Endothelial cell of umbilical vein (primary cell): ENCODE measurements at places on chromosomes 2 and 18.

- no peaks in the 10 kb centered on the region for H3K4me1 ChIP-seq
- H3K27ac ChIP-seq: no peak overlapping the region
- no peaks in the 10 kb centered on the region for H3K36me3 ChIP-seq
These were observed 51.1 kb downstream of the AP1S3 start for GRCh38 chr2:223786236-223786635.

- H3K4me3 ChIP-seq: no peak overlapping the region
- H3K27me3 ChIP-seq: no peaks in the 10 kb centered on the region
- no peaks in the 10 kb centered on the region for H3K36me3 ChIP-seq
- no peak for DNase-seq
These were observed 68.9 kb upstream of the CAB39 start for GRCh38 chr2:230643576-230644291.

- no peak overlapping the region for H3K27ac ChIP-seq
- H3K4me3 ChIP-seq: no peak overlapping the region
- H3K27me3 ChIP-seq: no peaks in the 10 kb centered on the region
- DNase-seq: no peak
- H3K4me1 ChIP-seq: no peaks in the 10 kb centered on the region
These were observed 530.7 kb downstream of the CBLN2 start for GRCh38 chr18:72013427-72013850.

DNA sequence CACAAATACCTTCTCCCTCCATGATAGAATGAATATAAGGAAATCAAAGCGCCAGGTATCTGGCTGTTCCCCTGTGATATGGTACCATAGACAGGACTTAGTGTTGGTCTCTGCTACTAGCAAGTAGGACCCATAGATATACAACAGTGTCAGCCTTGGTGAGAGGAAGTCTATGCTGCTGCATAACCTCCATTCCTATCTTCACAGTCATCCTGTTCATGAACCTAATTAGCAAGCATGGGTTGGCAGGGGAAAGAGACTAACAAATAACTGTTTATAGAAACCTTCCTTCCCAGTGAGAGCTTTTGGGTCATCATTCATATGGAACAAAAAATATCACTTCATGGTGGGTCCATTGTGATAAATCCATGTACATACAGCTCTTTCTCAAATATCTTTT is 188.9 kb upstream of the FAM98A start:
- H3K36me3 ChIP-seq: no peaks in the 10 kb centered on the region
- DNase-seq: no peak
- H3K4me1 ChIP-seq: no peaks in the 10 kb centered on the region
- no peaks in the 10 kb centered on the region for H3K27me3 ChIP-seq
- H3K27ac ChIP-seq: no peak overlapping the region
- no peak overlapping the region for H3K4me3 ChIP-seq

DNA sequence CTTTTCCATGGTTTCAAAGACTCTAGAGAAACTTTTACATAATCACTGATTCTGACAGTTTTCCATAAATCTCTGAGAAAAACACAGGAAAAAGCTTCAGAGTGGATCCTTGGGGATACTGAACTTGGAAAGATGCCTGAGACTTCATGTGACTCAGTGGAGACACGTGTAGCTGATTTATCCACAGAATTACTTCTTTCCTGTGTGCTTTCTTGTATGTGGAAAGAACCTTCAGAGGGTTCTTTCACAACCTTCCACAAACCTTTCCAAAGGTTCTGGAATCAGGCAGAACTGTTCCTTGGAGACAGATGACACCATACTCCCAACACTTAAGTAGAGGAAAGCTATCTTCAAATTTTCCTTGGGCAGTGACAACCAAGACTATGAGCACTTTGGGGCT is 207.2 kb downstream of the RND3 start:
- no peaks in the 10 kb centered on the region for H3K4me1 ChIP-seq
- no peaks in the 10 kb centered on the region for H3K27me3 ChIP-seq
- DNase-seq: peak; percentile 78
- H3K4me3 ChIP-seq: no peak overlapping the region
- H3K27ac ChIP-seq: no peak overlapping the region

DNA sequence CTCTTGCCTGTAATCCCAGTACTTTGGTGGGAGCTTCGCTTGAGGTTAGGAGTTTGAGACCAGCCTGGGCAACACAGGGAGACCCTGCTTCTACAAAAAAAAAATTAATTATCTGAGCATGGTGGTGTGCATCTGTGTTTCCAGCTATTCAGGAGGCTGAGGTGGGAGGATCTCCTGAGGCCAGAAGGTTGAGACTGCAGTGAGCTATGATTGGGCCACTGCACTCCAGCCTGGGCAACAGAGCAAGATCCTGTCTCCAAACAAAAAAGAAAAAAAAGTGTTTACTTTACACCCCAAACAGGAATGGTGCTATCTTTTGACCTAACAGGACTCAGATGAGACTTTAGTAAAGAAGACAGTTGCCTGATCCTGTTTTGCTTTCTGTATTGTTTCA is 35.6 kb downstream of the MAL start:
- H3K27ac ChIP-seq: no peak overlapping the region
- H3K36me3 ChIP-seq: no peaks in the 10 kb centered on the region
- no peaks in the 10 kb centered on the region for H3K27me3 ChIP-seq

DNA sequence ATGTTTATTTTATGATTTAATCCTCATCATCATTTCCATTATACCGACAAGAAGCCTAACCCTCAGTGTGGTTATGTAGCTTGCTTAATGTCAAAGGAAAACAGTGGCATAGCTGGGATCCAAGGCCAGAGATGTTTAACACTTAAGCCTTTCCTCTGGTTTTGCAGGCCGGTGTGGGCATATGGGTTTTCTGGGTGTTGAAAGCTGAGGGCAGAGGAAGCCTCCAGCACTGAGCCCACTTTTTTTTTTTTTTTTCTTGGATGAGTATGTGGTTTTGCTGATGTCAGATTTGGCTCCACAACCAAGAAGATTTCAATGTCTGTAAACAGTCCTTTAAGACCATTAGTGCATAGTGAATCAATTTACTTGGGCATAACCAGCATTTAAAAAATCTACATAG is 41.3 kb downstream of the LHCGR start:
- no peak for DNase-seq

GRCh38 chr18:75350857-75351256 is 76.6 kb downstream of the SMIM21 start:
- no peak overlapping the region for H3K27ac ChIP-seq
- no peaks in the 10 kb centered on the region for H3K4me1 ChIP-seq
- H3K27me3 ChIP-seq: no peaks in the 10 kb centered on the region
- no peaks in the 10 kb centered on the region for H3K36me3 ChIP-seq
- H3K4me3 ChIP-seq: no peak overlapping the region
- no peak for DNase-seq

GRCh38 chr2:225041851-225042799 is at the start of gene DOCK10:
Gene DOCK10 (minus strand): TSS chr2:225042468. CDS start chr2:225042374, 94 bp downstream.
- no peaks in the 10 kb centered on the region for H3K36me3 ChIP-seq
- no peak within 1 kb of the TSS for H3K27ac ChIP-seq
- peak within 1 kb of the TSS; percentile 11 for H3K4me3 ChIP-seq
- DNase-seq: peak; percentile 17
- peaks cover 40% of the 10 kb centered on the region for H3K27me3 ChIP-seq
- peaks cover 6% of the 10 kb centered on the region for H3K4me1 ChIP-seq

GRCh38 chr2:27369471-27370025 is 590 bp downstream of the EIF2B4 start:
- DNase-seq: no peak
- no peaks in the 10 kb centered on the region for H3K27me3 ChIP-seq
- H3K4me1 ChIP-seq: peaks cover 14% of the 10 kb centered on the region
- peak overlapping the region; percentile 9 for H3K27ac ChIP-seq
- H3K4me3 ChIP-seq: peak overlapping the region; percentile 75

- no peak overlapping the region for H3K4me3 ChIP-seq
- no peaks in the 10 kb centered on the region for H3K36me3 ChIP-seq
- H3K4me1 ChIP-seq: no peaks in the 10 kb centered on the region
These were observed 19.5 kb upstream of the DCDC2C start for GRCh38 chr2:3683748-3684454.

DNA sequence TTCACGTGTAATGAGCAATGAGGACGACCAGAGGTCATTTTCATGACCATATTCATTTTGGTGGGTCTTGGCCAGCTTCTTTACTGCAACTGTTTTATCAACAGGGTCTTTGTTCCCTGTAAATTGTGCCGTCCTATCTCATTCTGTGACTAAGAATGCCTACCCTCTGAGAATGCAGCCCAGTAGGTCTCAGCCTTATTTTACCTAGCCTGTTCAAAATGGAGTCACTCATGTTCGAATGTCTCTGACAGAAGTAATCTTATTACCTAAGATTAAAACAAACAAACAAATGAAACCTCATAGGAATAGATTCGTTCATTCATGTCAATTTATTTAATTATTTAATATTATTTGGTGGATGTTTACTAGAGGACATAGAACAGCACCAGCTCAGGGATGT is 714.8 kb downstream of the ADCYAP1 start:
- DNase-seq: no peak
- no peaks in the 10 kb centered on the region for H3K27me3 ChIP-seq
- no peaks in the 10 kb centered on the region for H3K36me3 ChIP-seq

- no peaks in the 10 kb centered on the region for H3K27me3 ChIP-seq
- DNase-seq: no peak
- no peak overlapping the region for H3K27ac ChIP-seq
- H3K4me1 ChIP-seq: no peaks in the 10 kb centered on the region
These were observed 555.2 kb downstream of the CNTNAP5 start for GRCh38 chr2:124580263-124580662.

- no peaks in the 10 kb centered on the region for H3K36me3 ChIP-seq
- no peak for DNase-seq
- H3K27ac ChIP-seq: no peak overlapping the region
- no peaks in the 10 kb centered on the region for H3K4me1 ChIP-seq
These were observed 25.2 kb downstream of the MOCOS start for GRCh38 chr18:36212301-36213171.

GRCh38 chr2:160700021-160700814 is 206.6 kb upstream of the RBMS1 start:
- DNase-seq: peak; percentile 54
- H3K4me3 ChIP-seq: no peak overlapping the region
- H3K27me3 ChIP-seq: no peaks in the 10 kb centered on the region
- H3K36me3 ChIP-seq: no peaks in the 10 kb centered on the region
- H3K27ac ChIP-seq: no peak overlapping the region

DNA sequence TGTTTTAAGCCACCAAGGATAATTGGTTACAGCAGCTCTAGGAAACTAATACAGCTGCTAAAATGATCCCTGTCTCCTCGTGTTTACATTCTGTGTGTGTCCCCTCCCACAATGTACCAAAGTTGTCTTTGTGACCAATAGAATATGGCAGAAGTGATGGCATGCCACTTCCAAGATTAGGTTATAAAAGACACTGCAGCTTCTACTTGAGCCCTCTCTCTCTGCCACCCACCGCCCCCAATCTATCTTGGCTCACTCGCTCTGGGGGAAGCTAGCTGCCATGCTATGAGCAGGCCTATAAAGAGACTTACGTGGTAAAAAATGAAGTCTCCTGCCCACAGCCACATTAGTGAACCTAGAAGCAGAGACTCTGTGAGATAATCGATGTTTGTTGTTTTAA is 3.5 kb upstream of the IL1F10 start:
- no peak overlapping the region for H3K4me3 ChIP-seq
- H3K27ac ChIP-seq: no peak overlapping the region
- H3K36me3 ChIP-seq: no peaks in the 10 kb centered on the region
- H3K4me1 ChIP-seq: no peaks in the 10 kb centered on the region

GRCh38 chr2:167209784-167210183 is 321.5 kb downstream of the XIRP2 start:
- H3K27ac ChIP-seq: no peak overlapping the region
- DNase-seq: no peak
- no peaks in the 10 kb centered on the region for H3K27me3 ChIP-seq
- no peaks in the 10 kb centered on the region for H3K36me3 ChIP-seq
- H3K4me3 ChIP-seq: no peak overlapping the region

DNA sequence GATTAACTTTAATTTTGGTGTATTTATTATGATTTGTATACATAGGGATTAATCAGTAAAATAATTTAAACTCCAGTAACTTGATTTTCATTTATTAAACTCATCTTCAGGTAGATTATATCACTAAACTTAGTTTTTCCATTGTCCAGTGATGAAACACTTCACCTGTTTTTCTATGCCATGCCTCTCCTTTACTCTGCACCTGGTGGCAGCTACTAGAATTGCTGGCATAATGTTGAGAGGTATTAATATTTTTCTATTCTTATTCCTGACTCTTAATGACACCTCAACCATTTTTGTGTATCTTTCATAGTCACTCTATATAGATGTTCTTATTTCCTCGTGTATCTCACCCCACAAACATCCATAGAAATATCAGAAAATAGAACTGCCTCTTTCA is 940.3 kb upstream of the CRIM1 start:
- no peaks in the 10 kb centered on the region for H3K36me3 ChIP-seq
- H3K4me1 ChIP-seq: no peaks in the 10 kb centered on the region
- no peak overlapping the region for H3K27ac ChIP-seq
- H3K27me3 ChIP-seq: no peaks in the 10 kb centered on the region
- H3K4me3 ChIP-seq: no peak overlapping the region
- DNase-seq: no peak

GRCh38 chr2:179139506-179139905 is 89.6 kb upstream of the CCDC141 start:
- no peaks in the 10 kb centered on the region for H3K4me1 ChIP-seq
- no peak overlapping the region for H3K4me3 ChIP-seq
- no peak overlapping the region for H3K27ac ChIP-seq
- H3K36me3 ChIP-seq: no peaks in the 10 kb centered on the region
- H3K27me3 ChIP-seq: no peaks in the 10 kb centered on the region
- DNase-seq: no peak

- H3K27ac ChIP-seq: peak overlapping the region; percentile 100
- no peaks in the 10 kb centered on the region for H3K27me3 ChIP-seq
- H3K36me3 ChIP-seq: no peaks in the 10 kb centered on the region
These were observed 1.0 kb upstream of the HDAC4 start for GRCh38 chr2:239401881-239402233.

DNA sequence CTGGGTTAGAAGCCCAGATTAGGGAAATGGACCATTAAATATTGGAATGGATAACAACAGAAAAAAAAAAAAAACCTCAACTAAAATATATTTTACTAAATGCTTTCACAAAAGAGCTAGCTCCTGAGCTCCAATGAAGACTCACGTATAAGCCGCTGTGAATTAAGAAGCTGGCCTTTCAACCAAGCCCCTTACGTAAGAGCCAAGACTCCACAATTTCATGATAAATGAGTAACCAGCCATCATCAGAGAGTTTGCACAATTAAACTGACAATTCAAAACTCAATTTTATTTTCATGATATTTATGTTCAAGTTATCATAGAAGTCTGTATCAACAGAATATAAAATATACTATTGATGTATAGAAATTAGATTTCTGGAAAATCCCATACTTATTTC is 70.7 kb upstream of the HNRNPA3 start:
- no peak overlapping the region for H3K4me3 ChIP-seq
- peaks cover 2% of the 10 kb centered on the region for H3K27me3 ChIP-seq
- DNase-seq: no peak
- H3K27ac ChIP-seq: no peak overlapping the region
- H3K4me1 ChIP-seq: peaks cover 9% of the 10 kb centered on the region
- no peaks in the 10 kb centered on the region for H3K36me3 ChIP-seq

DNA sequence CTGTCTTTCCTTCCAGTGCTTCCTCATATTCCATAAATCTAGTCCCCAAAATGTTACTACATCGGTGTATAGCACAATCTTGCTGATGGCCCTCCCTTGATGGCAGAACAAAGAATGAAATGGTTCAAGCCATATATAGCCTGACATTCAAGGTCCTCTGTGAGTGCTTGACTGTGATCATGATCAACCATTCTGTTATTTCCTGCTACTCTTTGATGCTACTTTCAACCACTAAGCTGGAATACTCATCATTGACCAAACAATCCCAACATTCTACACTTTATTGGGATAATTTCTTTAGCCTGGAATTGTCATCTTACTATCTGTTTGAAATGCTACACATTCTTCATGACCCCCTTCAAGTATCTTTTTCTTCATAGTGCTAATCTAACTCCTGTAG is 633.9 kb downstream of the PLCL1 start:
- H3K36me3 ChIP-seq: no peaks in the 10 kb centered on the region
- no peaks in the 10 kb centered on the region for H3K4me1 ChIP-seq
- no peaks in the 10 kb centered on the region for H3K27me3 ChIP-seq
- no peak overlapping the region for H3K27ac ChIP-seq
